Left cardiac atrium (tissue), 4 donors: ENCODE measurements at places on chromosomes 16 and 17.

DNA sequence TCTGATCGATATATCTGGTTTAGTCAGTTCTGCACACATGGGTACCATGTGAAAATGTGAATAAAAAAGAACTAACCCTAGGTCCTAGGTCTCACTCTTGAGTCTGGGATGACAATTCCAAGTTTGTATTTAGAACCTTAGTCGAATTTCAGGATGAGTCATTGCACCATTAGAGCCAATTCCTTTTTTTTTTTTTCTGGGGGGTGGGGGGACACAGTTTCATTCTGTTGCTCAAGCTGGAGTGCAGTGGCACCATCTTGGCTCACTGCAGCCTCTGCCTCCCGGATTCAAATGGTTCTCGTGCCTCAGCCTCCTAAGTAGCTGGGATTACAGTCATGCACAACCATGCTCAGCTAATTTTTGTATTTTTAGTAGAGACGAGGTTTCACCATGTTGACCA lies 41.6 kb downstream of the SPAG9 start:
- DNase-seq = no peak

DNA sequence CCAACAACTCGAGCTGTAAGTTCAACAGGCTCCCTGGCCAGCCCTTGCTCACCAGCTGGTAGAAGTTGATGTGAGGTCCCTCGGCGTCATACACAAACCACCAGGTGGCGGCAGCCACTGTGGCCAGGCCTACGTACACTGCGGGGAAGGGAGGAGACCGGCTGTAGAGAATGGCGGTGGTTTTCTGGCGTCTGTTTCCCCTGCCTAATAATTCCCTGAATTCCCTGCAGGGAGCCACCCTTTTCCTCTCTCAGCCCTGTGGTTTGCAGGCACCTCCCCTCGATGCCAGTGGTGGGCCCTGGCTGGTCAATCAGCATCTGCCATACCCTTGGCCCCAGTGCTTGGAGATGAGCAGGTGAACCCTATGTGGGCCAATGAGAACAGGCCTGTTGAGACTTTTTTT lies 18.9 kb upstream of the P2RX1 start:
- DNase-seq = peak; percentile 74

- peak; percentile 88 for DNase-seq
Observed at GRCh38 chr17:10127819-10128425, 70.5 kb downstream of the GAS7 start.

DNA sequence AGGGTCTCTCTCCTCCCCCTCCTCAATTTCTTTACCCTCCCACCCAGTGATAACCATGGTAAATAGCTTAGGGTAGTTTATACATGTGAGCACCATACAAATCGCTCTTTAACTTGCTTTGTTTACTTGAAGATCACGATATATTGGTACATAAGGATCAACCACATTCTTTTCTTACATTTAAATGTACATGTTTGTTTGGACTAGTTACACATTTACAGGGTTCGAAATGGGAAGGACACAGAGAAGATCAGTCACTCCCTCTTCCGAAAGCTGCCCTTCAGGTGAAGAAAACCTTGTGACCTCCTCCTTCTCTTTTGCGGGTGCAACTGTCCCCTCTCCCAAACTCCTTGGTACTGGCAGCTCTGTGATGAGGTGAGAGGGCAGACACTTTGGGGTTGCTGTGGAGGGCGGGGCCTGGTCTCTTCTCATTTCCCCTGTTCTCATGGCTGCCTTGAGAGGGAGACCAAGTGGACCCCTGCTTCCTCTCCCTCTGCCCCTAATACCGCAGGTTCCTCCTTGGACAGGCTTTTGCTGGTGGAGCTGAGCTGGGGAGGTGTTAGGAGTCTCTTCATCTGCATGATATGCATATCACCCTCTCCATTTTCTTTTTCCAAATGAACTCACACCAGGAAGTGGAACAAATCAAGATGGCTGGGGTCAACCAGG lies 4.7 kb upstream of the PIK3R6 start:
- no peak for DNase-seq

DNA sequence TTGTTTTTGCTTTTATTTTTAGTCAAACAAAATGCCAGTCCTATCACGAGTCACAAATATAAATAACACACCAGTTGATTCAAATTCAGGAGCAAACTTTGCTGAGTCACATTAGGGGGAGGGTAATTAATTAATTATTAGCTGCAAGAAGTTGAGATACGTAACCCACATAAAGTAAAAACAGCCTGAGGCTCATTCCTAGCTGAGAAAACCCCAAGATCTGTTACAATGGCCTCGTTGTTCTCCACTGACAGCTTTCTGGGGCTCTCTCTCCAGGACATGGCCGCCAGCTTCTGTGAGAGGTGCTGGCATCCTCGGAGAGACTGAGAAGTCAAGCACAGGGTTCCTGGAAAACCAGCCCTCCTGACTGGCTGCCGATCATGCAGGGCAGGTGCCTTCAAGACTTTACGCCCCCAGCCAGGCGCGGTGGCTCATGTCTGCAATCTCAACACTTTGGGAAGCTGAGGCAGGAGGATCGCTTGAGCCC lies 11.1 kb downstream of the RAB40B start:
- DNase-seq = no peak

GRCh38 chr17:34886831-34887230 lies 74.4 kb downstream of the CCT6B start:
- DNase-seq = no peak

- no peak for DNase-seq
Observed at GRCh38 chr16:4507588-4508345, 30.8 kb downstream of the CDIP1 start.

DNA sequence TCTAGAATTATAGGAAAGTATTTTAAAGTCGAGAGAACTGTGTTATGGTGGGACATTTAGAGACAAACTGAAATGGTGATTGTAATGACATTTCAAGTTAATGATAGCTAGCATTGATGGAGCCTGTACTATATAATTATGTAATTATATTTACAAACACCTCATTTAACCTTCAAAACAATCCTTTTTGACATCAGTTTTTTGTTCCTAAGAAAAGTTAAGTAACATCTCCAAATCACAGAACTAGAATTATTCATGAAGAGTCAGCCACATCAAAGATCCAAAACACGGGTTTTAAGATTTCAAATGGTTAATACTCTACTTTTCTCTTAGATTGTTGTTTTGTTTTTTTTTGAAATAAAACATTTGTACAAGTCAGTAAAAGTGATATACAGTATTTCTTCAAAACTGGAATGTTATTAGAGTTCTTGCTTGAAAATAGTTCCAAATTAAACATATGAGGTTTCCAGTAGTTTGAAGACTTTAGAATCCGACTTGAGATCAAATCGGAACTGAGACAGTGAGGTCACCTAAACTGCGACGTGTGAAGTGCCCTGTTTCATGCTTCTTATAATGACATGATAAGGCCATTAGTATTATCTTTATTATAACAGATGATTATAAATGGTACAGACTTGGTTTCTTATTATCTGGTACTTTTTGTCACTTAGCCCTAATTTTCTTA lies 264.9 kb upstream of the TBX2 start:
- no peak for DNase-seq

DNA sequence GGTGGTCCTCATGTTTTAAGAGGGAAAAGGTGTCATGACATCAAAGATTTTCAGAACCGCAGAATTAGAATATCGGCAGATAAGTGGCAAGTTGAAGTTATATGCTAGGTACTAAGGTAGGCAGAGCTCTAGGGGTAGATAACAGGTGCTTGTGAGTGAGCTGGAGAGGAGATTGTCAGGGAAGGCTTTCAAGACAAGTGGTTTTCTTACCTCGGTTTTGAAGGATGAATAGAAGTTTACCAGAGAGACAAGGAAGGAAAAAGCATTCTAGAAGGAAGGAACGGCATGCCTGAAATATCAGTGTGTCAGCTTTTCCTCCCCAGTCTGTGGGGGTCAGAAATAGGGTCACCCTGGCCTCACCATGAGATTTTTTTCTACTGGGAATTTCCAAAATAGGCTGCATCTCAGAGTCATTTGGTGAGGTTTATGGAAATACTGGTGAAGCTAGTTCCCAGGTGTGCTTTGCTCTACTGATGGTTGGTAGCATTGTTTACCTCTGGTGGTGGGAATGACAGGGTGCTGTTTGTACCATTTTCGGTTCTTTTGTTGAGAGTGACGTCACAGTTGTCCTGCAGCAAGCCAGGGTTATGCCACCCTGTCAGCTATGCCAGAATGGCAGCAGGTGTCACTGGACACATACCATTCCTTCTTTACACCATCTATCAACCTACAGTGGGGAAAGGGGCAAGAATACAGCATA lies 112.5 kb downstream of the MSI2 start:
- DNase-seq = no peak

DNA sequence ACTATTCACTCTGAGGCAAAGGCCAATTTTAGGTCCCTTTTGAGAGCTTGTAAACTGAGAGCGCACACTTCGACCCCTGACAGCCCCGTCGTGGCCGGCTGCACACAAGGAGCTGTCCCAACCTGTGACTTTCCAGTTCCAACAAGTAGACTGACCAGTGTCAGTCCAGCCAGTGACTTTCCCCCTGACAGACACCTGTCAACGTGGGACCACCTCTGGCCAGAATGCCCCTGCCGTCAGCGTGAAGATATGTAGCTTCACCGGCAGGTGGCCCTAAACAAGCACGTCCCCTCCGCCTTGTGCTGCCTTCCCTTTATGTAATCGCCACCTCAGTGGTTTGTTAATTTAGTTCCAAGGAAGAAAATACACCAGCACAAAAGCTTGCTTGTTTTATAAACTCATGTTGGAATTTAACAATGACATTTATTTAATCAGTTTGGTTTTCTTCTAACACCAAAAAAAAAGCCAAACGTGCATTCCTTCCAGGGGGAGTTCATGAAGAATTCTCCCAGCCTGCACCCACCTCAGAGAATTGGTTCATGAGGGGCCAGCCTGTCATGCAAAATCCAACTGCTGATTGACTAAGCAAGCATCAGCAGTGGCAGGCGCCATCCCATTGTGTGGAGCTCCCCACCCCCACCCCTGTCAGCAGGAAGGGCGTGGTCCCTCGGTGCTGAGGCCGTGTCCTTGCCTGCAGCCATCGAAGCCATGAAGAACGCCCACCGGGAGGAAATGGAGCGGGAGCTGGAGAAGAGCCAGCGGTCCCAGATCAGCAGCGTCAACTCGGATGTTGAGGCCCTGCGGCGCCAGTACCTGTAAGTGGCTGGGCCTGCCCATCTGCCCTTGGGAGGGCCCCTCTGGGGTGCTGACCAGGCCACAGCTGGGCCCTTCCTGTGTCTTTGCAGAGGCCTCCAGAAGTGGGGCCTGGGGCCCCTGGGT lies 33.9 kb downstream of the PLD6 start:
- peak; percentile 79 for DNase-seq

DNA sequence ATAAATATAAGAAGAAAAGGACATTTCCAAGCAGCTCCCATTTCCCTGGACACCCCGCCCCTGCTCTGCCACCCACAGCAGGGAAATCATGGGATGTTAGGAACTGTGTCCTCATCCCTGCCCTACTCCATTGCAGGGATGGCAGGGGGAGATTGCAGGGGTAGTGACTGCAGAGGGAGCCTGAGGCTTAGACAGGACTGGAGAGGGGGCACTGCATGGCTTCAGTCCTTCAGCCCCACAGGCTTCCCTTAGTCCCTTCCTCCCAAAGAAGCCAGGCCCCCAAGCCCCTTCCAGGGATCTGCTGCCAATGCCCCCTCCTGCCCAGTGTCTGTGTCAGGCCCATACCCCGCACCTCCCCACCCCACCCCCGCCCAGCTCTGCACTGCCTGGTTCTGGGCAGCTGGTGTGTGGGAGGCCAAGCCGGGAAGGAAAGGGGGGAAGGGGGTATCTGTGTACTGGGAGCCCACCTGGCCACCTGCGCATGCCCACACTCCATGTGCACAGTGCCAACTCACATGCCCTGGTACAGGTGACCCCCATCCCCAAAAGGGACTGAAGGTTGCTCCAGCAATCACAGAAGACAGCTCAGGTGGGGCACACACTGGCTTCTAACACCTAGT lies 3.3 kb downstream of the RUNDC3A start:
- no peak for DNase-seq

DNA sequence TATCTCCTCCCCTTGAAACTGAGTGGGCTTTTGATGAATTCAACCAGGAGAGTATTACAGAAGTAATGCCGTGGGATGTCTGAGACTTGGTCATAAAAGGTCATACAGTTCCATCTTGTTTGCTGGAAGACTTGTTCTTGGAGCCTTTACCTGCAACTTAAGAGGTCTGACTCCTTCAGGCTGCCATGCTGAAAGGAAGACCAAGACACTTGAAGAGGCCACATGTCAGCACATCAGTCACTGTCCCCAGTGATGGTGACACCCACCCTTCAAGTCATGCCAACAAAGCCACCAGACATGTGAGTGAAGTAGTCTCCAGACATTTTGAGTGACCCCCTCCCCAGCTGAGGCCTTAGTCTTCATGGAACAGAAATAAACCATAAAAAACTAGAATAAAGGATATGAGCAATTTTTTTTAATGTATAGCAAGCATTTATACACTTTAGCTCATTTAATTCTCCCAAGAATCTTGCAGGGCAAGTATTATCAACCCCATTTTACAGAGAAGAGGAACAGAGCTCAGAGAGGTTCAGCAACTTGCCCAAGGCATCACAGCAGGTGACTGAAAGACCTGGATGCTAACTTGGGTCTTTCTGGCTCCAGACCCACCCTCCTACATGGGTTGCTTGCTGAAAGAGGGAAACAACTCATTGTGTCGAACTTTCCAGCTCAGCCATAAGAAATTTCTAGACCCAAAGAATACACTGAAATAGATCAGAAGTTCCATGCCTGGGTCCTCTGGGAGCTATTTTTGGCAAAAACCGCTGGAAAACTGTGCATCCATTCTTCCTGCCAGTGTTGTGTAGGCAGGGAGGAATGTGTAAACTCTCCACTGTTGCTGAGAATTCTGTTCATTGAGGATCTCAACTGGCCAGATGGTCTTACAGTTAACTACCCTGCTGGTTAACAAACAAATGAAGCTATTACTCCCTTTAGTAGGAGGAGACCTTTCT lies 38.1 kb downstream of the SOCS1 start:
- no peak for DNase-seq

DNA sequence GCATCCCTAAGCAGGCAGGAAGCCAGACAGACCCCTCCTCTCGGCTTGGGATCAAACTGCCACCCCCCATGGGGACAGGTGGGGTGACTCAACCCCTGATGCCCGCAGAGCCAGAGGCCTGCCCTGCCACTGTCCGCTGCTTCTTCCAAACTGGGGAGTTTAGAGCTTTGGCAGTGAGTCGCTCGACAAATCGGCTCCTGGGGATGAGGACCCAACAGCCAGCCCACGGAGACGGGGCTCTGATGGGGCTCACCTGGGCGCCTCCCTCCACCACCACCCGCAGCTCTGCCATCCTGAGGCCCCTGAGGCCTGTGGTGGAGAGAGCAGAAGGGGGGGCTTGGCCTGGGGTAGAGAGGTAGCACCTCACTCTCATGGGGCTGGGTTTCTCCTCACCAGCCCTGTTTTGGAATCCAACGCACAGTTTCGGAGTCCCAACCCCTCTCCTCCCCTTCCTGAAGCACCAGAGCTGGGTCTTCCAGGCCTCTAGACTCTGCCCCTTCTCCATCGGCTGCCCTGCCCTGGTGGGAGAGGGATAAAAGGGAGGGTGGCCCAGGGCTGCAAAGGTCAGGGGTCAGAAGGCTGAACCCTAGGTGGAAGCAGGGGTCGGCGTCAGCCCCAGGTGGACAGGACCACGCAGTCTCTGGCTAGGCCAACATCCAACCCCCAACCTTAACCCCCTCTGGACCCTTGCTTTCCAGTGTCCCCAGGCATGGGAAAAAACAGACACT lies 5.8 kb downstream of the PRSS22 start:
- DNase-seq = no peak
